ENCODE measurements at places on chromosomes 5 and 9. TPM values are rescaled to one million over a fixed set of nuclear protein-coding genes. Genes with fewer than 3 reads are reported as not detected.

DNA sequence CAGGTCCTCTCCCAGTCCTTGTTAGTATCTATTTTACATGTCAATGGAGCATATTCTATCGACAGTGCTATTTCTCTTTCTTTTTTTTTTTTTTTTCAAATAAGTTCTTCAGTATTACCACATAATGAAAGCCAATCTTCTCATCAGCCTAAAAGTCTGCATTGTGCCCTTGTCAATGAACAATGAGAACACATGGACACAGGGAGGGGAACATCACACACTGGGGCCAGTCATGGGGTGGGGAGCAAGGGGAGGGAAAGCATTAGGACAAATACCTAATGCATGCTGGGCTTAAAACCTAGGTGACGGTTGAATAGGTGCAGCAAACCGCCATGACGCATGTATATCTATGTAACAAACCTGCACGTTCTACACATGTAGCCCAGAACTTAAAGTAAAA, 47.7 kb upstream of the TEX48 start:
- no peak overlapping the region for H3K4me3 ChIP-seq
- H3K27me3 ChIP-seq: no peaks in the 10 kb centered on the region
- H3K36me3 ChIP-seq: no peaks in the 10 kb centered on the region

DNA sequence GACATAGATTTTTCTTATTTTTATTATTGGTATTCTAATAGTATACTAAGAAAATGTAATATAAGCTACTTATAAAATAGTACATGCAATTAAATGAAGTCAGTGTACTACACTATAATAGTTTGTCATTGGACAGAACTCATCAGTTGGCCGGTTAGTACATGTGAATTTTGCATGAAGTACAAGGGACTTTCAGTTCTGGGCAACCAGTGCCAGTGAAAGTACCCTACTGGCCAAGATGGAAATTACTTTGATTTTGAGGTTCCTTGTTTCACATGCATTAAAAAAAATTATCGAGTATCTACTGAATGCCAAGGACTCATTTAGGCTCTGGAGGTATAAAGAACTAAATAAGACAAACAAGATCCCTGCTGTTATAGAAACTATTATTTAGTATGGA, 213.4 kb upstream of the ELL2 start:
- no peak overlapping the region for H3K4me3 ChIP-seq
- H3K36me3 ChIP-seq: no peaks in the 10 kb centered on the region
- no peak overlapping the region for H3K27ac ChIP-seq
- peaks cover 7% of the 10 kb centered on the region for H3K4me1 ChIP-seq

GRCh38 chr5:73273379-73274050, 100.5 kb downstream of the TMEM174 start:
- no peaks in the 10 kb centered on the region for H3K36me3 ChIP-seq
- H3K27ac ChIP-seq: no peak overlapping the region
- no peak for DNase-seq
- peaks cover 49% of the 10 kb centered on the region for H3K27me3 ChIP-seq

DNA sequence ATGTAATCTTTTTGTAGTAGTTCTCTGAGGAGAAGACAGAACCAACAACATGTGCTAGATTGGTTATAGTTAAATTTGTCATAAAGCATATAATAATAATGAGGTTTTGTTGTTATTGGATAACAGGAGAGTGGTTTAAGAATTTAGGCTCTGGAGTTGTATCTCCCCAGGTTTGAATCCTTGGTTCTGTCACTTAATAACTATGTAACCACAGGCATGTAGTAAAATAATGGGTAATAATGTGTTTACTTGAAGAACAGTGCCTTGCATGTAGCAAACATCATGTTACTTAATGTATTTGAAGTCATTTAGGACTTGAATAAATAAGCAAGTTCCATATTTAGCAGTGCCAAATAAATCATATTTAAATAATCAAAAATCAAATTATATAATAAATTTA, 55.8 kb downstream of the NSD1 start:
- no peak for DNase-seq
- peaks cover 37% of the 10 kb centered on the region for H3K36me3 ChIP-seq
- peaks cover under 1% of the 10 kb centered on the region for H3K4me1 ChIP-seq
- H3K27ac ChIP-seq: no peak overlapping the region

SERF1B gene
- total RNA-seq: 34.1 TPM

DNA sequence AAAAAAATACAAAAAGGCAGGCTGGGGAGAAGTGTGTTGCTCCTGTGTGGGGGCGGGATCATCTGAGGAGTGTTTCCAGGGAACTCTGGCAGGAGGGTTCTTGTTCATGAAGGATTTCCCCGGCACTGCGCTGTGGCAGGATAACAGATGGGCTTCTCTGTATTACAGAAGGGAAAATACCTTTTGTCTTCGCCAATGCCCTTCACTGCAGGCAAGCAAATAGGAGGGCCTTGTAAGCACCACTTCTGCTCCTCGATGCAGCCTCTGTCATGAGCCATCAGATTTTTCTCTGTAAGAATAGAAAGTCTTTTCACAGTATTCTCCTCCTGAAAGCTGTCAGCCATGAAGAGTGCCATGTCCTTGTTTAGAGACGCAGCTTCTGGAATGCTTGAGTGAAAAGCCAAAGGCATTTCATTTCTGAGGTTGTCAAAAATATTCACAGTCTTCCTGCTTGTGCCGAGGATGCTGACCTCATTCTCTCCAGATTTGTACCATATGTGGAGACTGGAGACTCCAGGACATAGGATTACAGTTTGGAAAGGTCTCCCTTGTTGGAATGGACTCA, 294.0 kb downstream of the YTHDC2 start:
- H3K27me3 ChIP-seq: no peaks in the 10 kb centered on the region
- H3K4me1 ChIP-seq: peaks cover 18% of the 10 kb centered on the region
- peak overlapping the region; percentile 11 for H3K4me3 ChIP-seq

DNA sequence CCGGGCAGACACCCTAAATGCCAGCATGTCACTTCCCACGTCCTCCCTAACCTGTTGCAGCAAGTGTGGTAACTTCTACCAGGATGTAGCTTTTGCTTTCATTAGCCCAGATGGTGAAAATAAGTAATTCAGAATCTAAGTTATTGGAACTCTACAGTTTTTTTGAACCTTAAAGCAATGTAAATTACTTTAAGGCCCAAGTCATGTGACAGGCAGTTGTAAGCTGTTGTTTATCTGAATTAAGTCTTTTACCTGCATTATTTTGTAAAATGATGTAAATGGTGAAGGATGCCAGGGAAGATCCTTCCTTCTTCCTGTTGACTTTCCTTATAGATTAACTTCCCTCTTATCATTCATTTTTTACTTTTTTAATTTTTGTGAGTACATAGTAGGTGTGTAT, 670.2 kb downstream of the SEMA5A start:
- no peaks in the 10 kb centered on the region for H3K4me1 ChIP-seq
- DNase-seq: no peak
- H3K4me3 ChIP-seq: no peak overlapping the region

DNA sequence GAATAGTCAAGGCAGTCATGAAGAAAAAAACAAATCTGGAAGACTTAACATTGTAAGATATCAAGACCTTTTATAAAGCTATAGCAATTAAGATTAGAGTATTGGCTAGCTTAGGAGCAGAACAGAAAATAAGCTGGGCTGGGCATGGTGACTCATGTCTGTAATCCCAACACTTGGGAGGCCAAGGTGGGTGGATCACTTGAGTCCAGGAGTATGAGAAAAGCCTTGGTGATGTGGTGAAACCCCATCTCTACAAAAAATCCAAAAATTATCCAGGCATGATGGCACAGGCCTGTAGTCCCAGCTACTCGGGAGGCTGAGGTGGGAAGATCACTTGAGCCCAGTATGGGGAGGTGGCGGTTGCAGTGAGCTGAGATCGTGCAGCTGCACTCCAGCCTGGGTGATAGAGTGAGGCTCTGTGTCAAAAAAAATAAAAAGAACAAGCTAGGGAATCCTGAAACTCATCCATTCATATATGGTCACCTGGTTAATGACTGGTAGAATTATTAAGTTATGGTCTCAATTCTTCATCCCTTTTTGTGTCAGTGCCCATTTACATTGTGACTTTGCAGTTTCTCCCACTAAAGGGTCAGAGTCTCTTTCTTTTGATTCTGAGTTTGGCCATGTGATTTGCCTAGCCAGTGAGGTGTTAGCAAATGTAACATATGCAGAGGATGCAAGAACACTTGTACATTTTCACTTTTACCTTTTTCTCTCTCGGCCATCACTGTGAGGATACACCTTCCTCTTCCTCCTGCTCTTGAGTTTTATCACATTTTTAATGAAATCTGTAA, 144.6 kb upstream of the SGCD start:
- no peaks in the 10 kb centered on the region for H3K27me3 ChIP-seq
- no peaks in the 10 kb centered on the region for H3K36me3 ChIP-seq
- no peak for DNase-seq
- no peaks in the 10 kb centered on the region for H3K4me1 ChIP-seq

- H3K4me3 ChIP-seq: no peak overlapping the region
- no peaks in the 10 kb centered on the region for H3K27me3 ChIP-seq
- peaks cover 84% of the 10 kb centered on the region for H3K36me3 ChIP-seq
- no peak overlapping the region for H3K27ac ChIP-seq
- no peaks in the 10 kb centered on the region for H3K4me1 ChIP-seq
These were observed 12.3 kb upstream of the MRNIP start for GRCh38 chr5:179870952-179871351.

DNA sequence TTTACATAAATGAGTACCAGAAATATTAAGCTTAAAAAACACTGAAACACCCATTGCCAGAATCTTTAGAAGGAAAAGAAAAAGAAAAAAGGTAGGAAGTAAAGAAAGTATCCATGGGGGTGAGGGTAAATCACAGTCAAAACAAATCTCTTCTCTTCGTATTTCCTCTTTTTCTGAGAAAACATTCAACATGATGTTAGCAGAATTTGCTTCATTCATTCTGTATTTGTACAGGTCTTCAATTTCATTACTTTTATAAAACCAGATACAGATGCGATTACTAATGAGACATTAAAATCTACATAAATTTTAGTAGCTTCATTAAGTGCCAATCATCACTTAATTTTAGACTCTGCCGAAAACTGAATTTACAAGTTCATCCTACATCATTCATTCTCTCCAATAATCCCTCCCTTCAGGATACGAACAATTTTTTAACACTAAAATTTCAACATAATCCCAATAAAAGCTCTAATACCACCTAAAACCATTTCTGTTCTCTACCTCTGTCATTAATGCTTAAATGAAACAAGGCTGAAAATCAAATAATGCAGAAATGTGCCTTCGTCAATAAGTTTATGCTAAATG, 7.0 kb downstream of the NR3C1 start:
- H3K27ac ChIP-seq: peak overlapping the region; percentile 16
- H3K36me3 ChIP-seq: no peaks in the 10 kb centered on the region
- H3K4me1 ChIP-seq: peaks cover 42% of the 10 kb centered on the region
- no peak for DNase-seq

- H3K27me3 ChIP-seq: no peaks in the 10 kb centered on the region
- H3K36me3 ChIP-seq: no peaks in the 10 kb centered on the region
- no peak overlapping the region for H3K4me3 ChIP-seq
- no peaks in the 10 kb centered on the region for H3K4me1 ChIP-seq
- no peak overlapping the region for H3K27ac ChIP-seq
- DNase-seq: no peak
These were observed 65.2 kb downstream of the PBX3 start for GRCh38 chr9:125812403-125812802.

- H3K4me3 ChIP-seq: no peak overlapping the region
- peak overlapping the region; percentile 69 for H3K27ac ChIP-seq
- H3K36me3 ChIP-seq: no peaks in the 10 kb centered on the region
- H3K4me1 ChIP-seq: peaks cover 60% of the 10 kb centered on the region
- peak; percentile 88 for DNase-seq
These were observed 160.1 kb upstream of the ZNF608 start for GRCh38 chr5:124906339-124907097.

DNA sequence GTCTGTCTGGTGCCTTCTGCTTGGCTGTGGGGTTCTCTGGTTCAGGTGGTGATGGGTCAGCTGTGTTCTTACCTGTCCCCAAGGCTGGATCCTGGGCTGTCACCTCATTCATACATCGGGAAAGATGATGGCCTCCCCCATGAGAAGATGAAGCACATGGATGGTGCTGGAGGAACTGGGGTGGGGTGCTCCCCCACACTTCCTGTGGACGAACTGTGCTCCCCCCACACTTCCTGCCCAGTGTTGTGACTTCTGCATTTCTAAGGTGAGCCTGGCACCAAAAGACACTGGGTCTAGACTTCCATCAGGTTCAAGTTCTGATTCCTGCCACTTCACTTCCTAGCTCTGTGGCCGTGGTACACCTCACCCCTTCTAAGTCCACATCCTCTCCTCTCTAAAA, 4.3 kb upstream of the SURF6 start:
- H3K27ac ChIP-seq: peak overlapping the region; percentile 51
- no peaks in the 10 kb centered on the region for H3K36me3 ChIP-seq
- no peak overlapping the region for H3K4me3 ChIP-seq
- DNase-seq: no peak
- H3K4me1 ChIP-seq: peaks cover 12% of the 10 kb centered on the region
- H3K27me3 ChIP-seq: no peaks in the 10 kb centered on the region

ARL15 gene
- 31.2 TPM for total RNA-seq

GCNT1 gene
- 2.6 TPM for total RNA-seq

DNA sequence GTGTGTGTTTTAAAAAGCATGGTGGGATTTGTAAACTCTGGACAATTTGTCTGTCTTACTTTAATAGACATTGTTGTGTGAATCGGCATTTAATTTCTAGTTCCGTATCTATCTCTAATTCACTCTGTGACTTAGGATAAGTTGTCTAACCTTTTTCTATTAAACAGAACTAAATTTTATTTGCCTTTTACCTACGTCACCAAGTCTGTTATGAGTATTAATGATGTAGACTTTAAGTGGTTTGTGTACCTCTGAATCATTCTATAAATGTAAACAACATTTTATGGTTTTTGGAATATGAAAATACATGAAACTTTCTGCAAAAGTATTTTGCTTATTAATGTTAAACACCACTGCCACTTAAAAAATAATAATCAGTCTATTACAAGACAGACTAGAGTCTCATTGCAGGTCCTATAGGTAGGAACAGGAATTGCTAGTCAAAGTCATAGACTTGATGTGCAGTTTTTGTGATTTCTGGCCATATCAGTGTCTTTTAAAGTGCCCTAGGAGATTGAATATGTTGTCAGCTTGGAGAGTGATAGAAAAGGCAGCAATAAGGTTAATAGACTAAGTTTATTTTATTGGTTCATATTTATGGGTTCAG, 5.6 kb downstream of the RBM27 start:
- no peak overlapping the region for H3K4me3 ChIP-seq
- peaks cover 2% of the 10 kb centered on the region for H3K4me1 ChIP-seq
- no peaks in the 10 kb centered on the region for H3K27me3 ChIP-seq
- DNase-seq: no peak
- no peak overlapping the region for H3K27ac ChIP-seq

DNA sequence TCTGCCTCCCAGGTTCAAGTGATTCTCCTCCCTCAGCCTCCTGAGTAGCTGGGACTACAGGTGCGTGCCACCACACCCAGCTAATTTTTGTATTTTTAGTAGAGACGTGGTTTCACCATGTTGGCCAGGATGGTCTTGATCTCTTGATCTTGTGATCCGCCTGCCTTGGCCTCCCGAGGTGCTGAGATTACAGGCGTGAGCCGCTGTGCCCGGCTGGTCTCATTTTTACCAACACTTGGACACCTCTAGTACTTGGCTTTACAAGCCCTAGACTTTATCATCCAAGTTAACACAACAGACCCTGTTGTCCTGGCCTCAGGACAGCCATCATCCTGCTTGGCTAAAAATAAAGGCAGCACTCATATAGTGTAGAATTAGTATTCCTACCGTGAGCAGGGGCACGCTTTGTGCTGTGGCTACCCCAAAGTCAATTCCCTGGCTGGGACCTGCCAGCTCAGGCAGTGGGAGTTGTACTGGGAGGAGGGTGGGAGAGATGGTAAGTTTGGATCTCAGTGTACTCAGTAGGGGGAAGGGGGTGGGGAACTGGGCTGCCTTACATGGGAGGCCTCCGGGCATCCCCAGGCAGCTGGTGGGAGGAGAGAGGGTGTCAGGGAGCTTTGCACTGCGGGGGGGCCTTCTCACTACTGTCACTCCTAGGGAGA, 6.6 kb downstream of the PDZD2 start:
- H3K4me1 ChIP-seq: peaks cover 46% of the 10 kb centered on the region
- DNase-seq: no peak
- H3K27ac ChIP-seq: peak overlapping the region; percentile 6
- H3K4me3 ChIP-seq: no peak overlapping the region

CNOT6 gene
- total RNA-seq: 20.5 TPM

Data from heart right ventricle (tissue), 16 donors.